ENCODE measurements at places on chromosomes 1 and 21. TPM values are rescaled to one million over a fixed set of nuclear protein-coding genes. Genes with fewer than 3 reads are reported as not detected.
A peak's percentile ranks its signal among the peaks of the same experiment; 100 is the strongest.

Gene EVI5
- total RNA-seq: 29.5 TPM

Gene GMEB1
- 12.7 TPM for total RNA-seq

Gene RHBDL2
- total RNA-seq: 9.4 TPM

Gene IL22RA1
- total RNA-seq: 2.0 TPM

Gene TMOD4
- 1.6 TPM for total RNA-seq

Gene SELL
- total RNA-seq: 12.1 TPM

Gene EPHB2
- 19.3 TPM for total RNA-seq

Gene RIMS3
- 0.81 TPM for total RNA-seq

GRCh38 chr1:33470495-33471012 is 1.9 kb upstream of the ZSCAN20 start:
- DNase-seq: peak; percentile 69

DNA sequence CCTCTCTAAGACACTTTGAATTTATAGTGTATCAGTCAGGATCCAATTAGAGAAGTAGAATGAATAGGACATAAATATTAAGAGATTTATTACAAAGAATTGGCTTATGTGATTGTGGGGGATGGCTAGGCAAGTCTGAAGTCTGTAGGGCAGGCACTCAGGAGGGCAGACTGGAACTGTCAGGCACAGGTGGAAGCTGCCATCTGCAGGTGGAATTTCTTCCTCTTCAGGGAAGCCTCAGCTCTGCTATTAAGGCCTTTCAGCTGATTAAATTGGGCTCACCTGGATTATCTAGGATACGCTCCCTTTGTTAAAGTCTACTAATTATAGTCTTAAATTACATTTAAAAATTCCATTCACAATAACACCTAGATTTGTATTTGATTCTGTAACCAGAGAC is 92.0 kb upstream of the HAO2 start:
- peak; percentile 8 for DNase-seq

DNA sequence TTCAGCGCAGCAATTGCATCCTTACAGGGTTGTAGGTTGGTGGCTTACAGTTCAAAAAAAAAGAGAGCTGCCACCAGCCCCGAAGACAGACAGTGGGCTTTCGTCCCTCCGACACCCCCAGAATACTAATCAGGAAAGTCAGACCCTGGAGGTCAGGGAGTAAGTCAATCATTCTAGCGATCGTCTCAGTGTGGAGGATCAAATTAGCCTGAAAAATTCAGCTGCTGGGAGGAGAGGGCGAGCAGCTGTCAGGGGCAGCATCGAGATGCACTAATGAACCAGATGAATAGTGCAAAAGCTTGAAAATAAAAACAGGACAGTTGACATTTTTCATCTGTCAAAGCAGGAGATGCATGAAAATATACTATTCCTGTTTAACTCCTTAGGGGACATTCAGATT is 138.4 kb downstream of the NEK7 start:
- DNase-seq: no peak

DNA sequence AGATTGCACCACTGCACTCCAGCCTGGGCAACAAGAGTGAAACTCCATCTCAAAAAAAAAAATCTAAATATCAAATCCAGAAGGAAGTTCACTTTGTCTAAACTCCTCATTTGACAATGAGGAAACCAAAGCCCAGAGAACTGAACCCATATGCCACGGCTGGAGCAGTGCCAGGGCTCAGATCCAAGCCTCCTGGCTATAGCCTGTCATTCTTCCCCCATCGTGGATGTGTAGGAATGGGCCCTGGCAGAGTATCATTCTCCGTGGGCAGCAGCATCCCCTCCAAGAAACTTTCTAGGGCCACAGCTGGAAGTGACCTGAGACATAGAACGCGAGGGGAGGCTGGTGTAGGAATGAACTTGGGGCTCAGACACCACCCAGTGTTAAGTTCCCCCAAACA is 47.2 kb downstream of the CAPN9 start:
- DNase-seq: no peak

GRCh38 chr21:30480145-30480544 is at the start of gene KRTAP19-1:
KRTAP19-1 (minus strand) TSS chr21:30480367; CDS start chr21:30480317, 50 bp downstream.
- no peak for DNase-seq

- no peak for DNase-seq
Measured at GRCh38 chr21:38286739-38287471, 30.1 kb downstream of the KCNJ15 start.

DNA sequence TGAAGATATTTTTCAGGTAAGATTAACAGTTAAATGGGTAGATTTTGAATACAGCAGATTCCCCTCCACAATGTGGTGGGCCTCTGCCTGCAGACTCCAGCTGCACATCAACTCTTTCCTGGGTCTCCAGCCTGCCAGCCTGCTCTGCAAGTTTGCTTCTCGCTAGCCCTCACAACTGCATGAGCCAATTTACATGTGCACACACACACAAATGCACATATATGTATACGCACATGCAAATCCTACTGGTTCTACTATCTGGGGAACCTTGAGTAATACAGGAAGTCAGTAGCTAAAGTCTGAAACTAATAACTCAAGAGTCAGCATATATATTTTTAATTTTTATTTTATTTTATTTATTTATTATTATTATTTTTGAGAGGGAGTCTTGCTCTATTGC is 34.8 kb upstream of the QSOX1 start:
- DNase-seq: no peak

DNA sequence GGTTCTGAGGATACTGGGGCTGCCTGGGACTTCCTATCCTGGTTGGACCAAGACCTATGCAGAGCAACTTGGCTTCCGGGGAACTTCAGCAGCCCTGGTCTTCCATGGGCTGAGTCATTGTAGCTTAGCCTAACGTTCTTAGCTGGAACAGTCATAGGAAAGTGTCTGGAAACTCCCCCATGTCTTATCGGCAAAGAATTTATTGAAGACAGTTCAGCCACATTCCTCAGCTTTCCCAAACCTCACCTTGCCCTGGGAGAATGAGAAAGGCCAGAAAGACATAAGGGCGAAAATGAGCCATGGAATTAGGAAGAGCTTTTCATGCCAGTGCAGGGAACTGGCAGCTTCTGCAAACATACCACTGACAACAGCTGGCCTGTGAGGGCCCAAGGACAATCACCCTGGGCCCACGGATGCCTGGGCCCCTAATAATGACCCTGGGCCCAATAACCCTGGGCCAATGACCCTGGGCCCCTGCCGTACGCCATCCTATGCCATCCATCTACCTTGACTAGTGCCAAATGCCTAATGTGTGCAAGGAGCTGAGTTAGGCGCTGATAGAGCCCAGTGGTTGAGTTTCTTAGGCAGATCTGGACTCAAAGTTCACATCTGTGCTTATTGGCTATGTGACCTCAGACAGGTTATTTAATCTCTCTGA is 114.4 kb upstream of the GADD45A start:
- peak; percentile 35 for DNase-seq

DNA sequence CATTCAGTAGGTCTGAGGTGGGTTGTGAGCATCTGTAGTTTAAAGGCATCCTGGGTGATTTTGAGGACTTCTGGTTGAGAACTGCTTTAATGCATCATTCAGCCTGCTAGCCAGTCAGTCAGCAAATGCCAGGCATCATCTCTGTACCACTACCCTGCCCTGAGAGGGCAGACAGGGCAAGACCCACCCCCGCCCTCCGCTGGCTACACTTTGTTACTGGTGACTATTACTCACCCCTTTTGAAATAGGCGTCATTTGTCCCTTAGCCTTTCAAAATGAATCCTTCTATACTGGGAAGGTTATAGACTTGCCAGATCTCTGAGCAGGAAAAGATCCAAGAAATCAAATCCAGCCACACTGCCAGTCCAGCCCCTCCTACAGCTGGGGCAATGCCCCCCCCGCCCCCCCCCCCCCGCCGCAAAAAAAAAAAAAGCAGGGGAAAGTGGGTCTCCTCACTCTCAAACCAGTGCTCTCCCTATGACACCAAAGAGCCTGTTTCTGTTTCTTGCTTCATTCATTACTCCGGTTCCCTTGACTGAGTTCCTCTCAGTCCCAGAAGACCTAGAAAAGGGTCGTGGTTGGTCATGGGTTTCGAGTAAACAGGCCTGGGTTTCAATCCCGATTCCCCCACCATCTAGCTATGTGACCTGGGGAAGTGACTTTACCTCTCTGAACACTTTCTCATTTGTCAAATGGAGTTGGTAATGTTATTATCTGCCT is 4.4 kb downstream of the SELENON start:
- DNase-seq: no peak

Data from Calu3 (cell line).